ENCODE measurements at places on chromosomes 1 and 21.

- no peak overlapping the region for H3K4me3 ChIP-seq
- H3K27ac ChIP-seq, result no peak overlapping the region
- no peaks in the 10 kb centered on the region for H3K27me3 ChIP-seq
- H3K36me3 ChIP-seq, result no peaks in the 10 kb centered on the region
- H3K4me1 ChIP-seq, result no peaks in the 10 kb centered on the region
These were observed 116.2 kb downstream of the NFIA start for GRCh38 chr1:61198554-61198953.

DNA sequence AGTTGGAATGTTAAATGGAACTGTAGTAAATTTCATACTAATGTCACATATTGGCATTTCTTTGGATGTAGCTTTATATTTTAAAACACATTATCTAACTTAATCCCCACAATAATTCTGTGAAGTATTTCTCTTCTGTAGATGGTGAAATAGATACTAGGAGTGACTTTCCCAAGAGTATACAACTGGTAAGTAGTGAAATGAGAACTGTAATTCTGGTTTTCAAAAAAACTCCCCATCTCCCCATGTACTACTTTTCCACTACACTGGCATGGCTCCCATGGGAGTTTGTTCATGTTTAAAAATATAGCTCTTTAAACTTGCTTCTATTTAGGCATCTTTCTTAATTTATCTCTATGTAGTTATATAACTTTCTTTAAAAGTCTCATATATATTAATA lies 10.2 kb downstream of the CHML start:
- DNase-seq, result no peak
- no peaks in the 10 kb centered on the region for H3K27me3 ChIP-seq
- peaks cover 43% of the 10 kb centered on the region for H3K4me1 ChIP-seq

GRCh38 chr1:153248176-153248879 lies 11.2 kb upstream of the LORICRIN start:
- peaks cover 22% of the 10 kb centered on the region for H3K27me3 ChIP-seq
- no peaks in the 10 kb centered on the region for H3K36me3 ChIP-seq
- no peaks in the 10 kb centered on the region for H3K4me1 ChIP-seq
- DNase-seq, result no peak
- no peak overlapping the region for H3K4me3 ChIP-seq

GRCh38 chr1:13960375-13960987 lies 260.5 kb downstream of the PRDM2 start:
- H3K4me3 ChIP-seq, result no peak overlapping the region
- H3K27ac ChIP-seq, result no peak overlapping the region
- H3K27me3 ChIP-seq, result peaks cover 22% of the 10 kb centered on the region
- H3K36me3 ChIP-seq, result no peaks in the 10 kb centered on the region

- H3K4me3 ChIP-seq, result no peak overlapping the region
- peak overlapping the region; percentile 44 for H3K27ac ChIP-seq
- H3K36me3 ChIP-seq, result peaks cover 13% of the 10 kb centered on the region
- DNase-seq, result peak; percentile 41
- H3K4me1 ChIP-seq, result peaks cover 83% of the 10 kb centered on the region
- H3K27me3 ChIP-seq, result no peaks in the 10 kb centered on the region
These were observed 25.0 kb downstream of the LRRC8C start for GRCh38 chr1:89657886-89658285.

DNA sequence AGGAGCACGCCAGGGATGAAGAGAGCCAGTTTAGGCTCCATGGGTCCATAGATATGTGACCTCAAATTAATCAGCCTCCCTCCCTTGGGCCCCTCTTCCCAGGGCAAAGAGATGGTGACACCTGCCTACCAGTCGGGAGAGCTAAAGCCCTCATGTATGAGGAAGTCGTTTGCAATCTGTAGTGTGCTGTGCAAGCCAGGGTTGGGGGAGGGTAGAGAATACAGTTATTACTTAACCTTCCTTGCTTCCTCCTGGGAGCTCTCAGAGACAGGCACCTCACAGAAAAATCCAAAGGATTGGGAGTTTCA lies 4.0 kb downstream of the PGLYRP4 start:
- no peaks in the 10 kb centered on the region for H3K36me3 ChIP-seq
- H3K27me3 ChIP-seq, result peaks cover 14% of the 10 kb centered on the region
- H3K4me1 ChIP-seq, result peaks cover 38% of the 10 kb centered on the region
- no peak overlapping the region for H3K27ac ChIP-seq

GRCh38 chr1:152107031-152107983 lies 7.9 kb downstream of the TCHH start:
- no peak overlapping the region for H3K4me3 ChIP-seq
- peaks cover 16% of the 10 kb centered on the region for H3K27me3 ChIP-seq
- H3K36me3 ChIP-seq, result no peaks in the 10 kb centered on the region
- no peak overlapping the region for H3K27ac ChIP-seq
- DNase-seq, result no peak

- H3K4me1 ChIP-seq, result peaks cover 67% of the 10 kb centered on the region
- H3K36me3 ChIP-seq, result peaks cover 8% of the 10 kb centered on the region
- H3K27me3 ChIP-seq, result no peaks in the 10 kb centered on the region
- H3K4me3 ChIP-seq, result peak within 1 kb of the TSS; percentile 86
- peak; percentile 78 for DNase-seq
These were observed at the start of gene CD52 for GRCh38 chr1:26317612-26318337. CD52 (plus strand) TSS chr1:26317958; CDS start chr1:26318018, 60 bp downstream.

DNA sequence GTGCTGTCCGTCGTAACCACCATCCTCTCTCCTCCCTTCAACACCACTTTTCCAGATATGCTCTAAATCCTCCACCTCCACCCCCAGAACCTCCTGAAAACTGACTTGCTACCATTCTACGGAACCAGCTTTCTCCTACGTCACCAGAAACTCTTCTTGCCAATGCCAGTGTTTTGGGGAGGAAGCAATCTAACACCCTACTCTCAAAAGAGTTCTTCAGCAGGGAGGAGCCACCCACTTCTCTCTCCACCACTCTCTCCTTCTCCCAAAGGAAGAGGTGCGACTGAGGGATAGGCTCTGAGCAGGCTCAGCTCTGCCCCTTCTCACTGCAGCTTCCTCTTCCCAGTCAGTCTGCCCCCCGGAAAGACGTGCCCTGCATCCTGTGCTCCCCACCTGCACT lies 6.1 kb upstream of the S100A2 start:
- H3K36me3 ChIP-seq, result no peaks in the 10 kb centered on the region
- H3K4me1 ChIP-seq, result peaks cover 47% of the 10 kb centered on the region
- H3K27me3 ChIP-seq, result no peaks in the 10 kb centered on the region

DNA sequence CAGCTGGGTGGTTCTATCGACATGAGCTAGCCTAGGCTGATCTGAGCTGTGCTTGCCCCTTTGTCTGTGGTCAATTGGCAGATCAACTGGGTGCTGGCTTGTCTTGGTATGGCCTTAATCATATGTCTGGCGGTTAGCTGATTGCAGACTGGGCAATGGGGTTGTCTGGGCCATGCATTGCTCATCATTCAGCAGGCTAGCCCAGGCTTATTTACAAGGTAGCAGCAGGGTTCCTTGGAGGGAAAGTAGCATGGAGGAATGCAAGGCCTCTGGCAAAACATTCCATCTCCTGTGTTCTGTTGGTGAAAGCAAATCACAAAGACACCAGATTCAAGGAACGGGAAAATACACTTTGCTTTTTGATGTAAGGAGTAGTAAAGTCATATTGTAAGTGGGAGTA lies 84.0 kb upstream of the IVNS1ABP start:
- H3K27ac ChIP-seq, result no peak overlapping the region
- peaks cover 7% of the 10 kb centered on the region for H3K4me1 ChIP-seq
- no peaks in the 10 kb centered on the region for H3K27me3 ChIP-seq
- DNase-seq, result no peak
- H3K36me3 ChIP-seq, result no peaks in the 10 kb centered on the region

DNA sequence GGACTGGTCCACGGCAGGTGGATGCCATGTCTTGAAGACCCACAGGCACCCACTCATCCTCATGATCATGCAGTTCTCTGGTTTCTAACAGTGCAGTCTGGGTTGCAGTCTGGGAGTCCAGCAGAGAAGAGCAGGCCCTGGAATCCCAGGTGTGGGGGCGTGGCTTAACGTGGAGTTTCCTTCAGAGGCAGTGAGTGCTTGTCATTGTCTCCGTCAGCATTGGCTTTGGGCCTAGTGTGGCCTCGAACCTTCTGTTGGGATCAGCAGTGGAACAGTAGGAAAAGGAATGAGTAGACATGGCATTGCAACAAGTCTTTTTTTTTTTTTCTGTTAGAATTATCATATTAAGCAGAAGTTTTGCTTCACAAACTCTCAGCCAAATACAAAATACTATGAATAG lies 12.8 kb downstream of the LGALS8 start:
- DNase-seq, result no peak
- H3K27me3 ChIP-seq, result no peaks in the 10 kb centered on the region
- H3K27ac ChIP-seq, result no peak overlapping the region
- no peak overlapping the region for H3K4me3 ChIP-seq
- H3K36me3 ChIP-seq, result peaks cover 25% of the 10 kb centered on the region
- peaks cover 29% of the 10 kb centered on the region for H3K4me1 ChIP-seq

Data from activated naive CD4-positive, alpha-beta T cell treated with anti-CD3 and anti-CD28 coated beads for 36 hours (primary cell).